ENCODE measurements at places on chromosomes 2 and 18.

GRCh38 chr2:180664507-180664906, 315.9 kb upstream of the UBE2E3 start:
- no peak for DNase-seq

DNA sequence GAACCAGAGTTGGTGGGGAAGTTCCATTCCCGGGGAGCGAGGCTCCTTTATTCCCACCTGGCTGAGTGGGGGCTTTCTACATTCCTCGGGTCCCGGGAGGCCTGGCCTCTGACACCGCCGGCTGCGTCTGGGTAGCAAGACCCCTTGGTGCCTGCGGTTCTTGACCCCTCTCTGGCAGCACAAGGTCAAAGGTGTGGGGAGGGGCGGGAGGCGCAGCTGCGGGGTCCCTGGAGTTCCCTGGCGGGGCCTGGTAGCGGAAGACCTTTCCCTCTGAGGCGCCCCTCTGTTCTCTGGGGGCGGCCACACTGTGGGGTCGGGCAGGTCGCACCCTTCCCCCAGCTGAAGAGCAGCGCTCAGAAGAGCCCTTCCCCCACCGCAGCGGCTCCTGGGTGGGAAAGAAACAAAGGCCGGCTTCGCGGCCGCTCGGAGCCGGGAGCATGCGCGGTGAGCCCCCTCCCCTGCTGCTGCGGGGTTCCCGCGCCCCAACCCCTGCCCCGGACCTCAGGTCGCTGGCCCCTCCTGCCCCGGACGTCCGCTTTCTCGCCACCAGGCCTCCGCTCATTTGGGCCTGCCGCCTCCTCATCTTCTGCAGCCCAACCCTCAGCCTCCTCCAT, 146.3 kb downstream of the ANKRD44 start:
- DNase-seq, result no peak

GRCh38 chr2:11157731-11158130, 2.5 kb downstream of the SLC66A3 start:
- no peak for DNase-seq

- no peak for DNase-seq
These were observed 174.3 kb downstream of the CCDC102B start for GRCh38 chr18:68972176-68972575.

GRCh38 chr2:58137856-58138255, 91.2 kb downstream of the VRK2 start:
- no peak for DNase-seq

DNA sequence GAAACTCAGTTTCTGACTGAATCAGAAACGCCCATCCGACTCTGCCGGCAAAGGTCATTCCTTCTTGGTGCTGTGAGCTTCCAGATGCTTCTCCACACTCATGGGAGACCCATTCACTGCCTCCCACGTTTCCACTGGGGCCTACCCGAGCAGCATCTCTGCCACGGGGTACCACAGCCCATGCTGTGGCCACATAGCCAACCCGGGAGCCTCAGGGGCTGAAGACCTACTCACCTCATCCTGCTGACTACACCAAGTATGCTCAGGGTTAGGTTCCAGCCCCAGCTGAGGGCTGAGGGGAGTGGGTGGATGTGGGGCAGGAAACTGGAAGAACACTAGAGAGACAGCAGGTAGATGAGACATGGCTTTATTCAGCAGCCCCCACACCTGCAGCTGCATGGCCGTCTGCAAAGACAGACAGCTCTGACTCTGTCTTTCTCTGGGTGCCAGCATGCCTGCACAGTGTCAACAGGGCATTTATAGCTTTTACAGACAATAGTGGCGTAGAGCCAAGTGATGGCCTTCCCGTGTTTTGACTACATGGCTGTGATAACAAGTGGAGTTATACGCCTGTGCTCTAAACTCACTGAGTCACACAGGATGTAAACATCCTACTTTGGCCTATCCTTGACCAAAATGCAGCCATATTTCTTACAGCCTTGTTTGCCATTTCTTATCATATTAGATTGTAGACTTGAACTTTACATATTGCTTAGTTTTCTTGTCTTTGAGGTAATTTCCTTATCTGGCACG, 16.5 kb upstream of the KLHL23 start:
- no peak for DNase-seq

DNA sequence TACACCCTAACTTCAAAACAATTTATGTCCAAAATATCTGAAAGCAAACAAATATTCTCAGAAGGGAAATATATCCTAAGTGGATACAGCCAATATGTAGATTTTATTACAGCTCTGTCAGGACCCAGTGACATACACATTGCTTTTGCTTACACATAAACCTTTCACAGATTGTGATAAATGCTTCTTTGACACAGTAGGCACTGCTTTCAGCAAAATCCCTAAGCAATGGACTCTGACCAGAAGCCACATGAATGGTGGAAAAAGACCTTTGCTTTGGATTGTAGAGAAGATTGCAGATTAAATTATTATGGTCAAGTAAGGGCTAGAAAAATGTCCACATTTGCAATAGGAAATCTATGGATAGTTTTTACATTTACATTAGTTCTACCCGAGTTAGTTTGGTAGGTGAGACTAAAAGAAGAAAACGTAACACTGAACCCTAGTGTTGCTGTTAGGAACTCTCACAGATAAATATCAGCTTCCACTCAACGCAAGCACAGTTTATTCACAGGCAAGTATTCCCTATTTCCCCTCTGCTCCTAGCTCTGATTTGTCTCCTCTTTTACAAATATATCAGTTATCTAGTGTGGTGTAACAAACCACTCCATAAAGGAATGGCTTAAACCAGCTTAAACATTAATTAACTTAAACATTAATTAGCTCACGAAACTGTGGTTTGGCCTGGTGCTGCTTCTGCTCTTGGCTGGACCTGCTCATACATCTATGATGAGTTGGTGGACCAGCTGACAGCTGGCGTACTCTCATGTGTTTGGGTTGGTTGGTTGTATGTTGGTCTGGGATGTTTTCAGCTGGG, 23.6 kb upstream of the SERPINE2 start:
- no peak for DNase-seq

DNA sequence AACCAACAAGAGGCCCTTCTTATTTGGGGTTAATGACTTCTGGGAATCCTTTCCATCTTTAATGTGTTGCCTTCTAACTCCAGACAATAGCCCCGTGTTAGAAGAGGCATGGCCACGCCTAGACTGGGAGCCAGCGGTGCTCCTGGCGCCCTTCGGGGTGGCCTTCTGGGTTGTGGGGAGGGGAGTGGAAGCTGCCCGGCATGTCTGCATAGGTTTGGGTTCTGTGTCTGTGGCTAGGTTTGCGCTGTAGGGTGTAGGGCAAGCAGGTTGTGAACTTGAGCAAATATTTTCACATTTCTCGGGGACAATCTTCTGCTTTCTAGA, 40.4 kb downstream of the CELF4 start:
- no peak for DNase-seq

GRCh38 chr2:27723372-27724144, 48.0 kb upstream of the MRPL33 start:
- no peak for DNase-seq

GRCh38 chr2:35580956-35581355, 774.6 kb upstream of the CRIM1 start:
- no peak for DNase-seq

GRCh38 chr2:226839161-226839560, 3.3 kb downstream of the RHBDD1 start:
- no peak for DNase-seq

GRCh38 chr18:74869904-74870863, 272.5 kb downstream of the ZNF407 start:
- DNase-seq, result no peak

DNA sequence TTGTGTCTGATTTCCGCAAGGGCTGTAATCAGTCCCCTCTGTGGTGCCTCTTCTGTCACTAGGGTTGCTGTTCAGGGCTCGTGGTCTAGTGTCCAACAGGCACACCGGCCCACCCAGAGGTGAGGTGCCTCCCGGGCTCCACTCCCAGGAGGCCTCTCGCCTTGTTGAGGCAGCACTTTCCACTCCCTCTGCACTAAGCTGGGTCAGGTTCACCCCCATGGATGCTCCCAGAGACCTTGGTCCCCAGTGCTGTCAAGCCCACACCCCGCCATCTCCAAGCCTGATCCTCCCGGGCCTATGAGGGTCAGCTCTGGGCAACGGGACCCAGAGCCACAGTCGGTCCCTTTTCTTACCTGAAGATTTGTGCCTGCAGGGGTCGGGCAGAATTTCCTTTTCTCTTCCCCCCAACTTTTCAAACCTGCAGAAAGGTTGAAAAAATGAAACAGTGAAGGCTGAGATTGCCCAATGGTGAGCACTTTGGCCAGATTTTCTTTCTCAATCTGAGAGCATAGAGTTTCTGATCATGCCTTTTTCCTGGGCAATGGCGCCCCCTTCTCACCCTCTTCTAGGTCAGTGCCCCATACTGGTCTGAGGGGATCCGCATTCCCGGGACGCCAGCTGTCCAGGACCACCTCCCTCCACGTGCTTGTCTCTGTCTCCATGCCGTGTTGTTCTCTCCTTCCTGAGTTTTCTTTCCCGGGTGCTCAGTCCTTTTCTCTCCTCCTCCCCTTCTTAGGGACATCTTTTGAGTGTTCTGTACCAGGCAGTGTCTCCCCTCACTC, 148.0 kb downstream of the ASB1 start:
- no peak for DNase-seq

DNA sequence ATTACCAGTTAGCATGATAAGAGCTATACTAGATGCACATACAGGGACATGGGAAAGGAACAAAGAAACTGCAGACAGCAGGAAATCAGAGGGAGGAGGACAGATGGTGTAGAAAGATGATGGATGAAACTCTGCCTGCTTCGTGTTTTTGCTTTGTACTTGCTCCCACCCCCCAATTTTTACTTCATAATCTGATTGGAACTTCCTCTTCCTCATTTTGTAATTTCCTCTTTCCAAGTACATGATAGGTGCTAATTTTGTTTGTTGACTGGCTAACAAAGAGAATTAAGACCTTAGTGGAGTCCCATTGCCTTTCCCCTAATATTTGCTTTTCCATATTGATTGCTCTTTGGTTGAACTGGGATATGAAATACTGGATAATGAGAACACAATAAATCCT, 76.0 kb upstream of the PELI1 start:
- no peak for DNase-seq

GRCh38 chr2:150624001-150624401, 136.5 kb upstream of the RND3 start:
- no peak for DNase-seq

DNA sequence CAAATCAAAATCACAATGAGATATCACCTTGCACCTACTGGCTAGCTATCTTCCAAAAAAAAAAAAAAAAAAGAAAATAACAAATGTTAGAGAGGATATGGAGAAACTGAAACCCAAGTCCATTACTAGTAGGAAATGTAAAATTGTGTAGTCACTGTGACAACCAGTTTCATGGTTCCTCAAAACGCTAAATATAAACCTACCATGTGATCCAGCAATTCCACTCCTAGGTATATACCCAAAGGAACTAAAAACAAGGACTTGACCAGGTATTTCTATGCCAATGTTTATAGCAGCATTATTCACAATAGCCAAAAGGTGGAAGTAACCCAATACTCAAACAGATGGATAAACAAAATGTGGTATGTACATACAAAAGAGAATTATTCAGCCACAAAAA, 11.7 kb upstream of the SCRN3 start:
- no peak for DNase-seq

Measured in activated effector memory CD4-positive, alpha-beta T cell treated with Interleukin-2 at 50 U/mL for 16 hours (primary cell).